ENCODE measurements at places on chromosomes 16 and 17. TPM values are rescaled to one million over a fixed set of nuclear protein-coding genes. Genes with fewer than 3 reads are reported as not detected.

- DNase-seq, result no peak
These were observed 17.0 kb upstream of the ANKFN1 start for GRCh38 chr17:56136301-56136700.

GRCh38 chr17:14813649-14814370 is 451.3 kb downstream of the PMP22 start:
- DNase-seq, result peak; percentile 71

- DNase-seq, result peak; percentile 40
These were observed 1.5 kb downstream of the TOB1 start for GRCh38 chr17:50864747-50865059.

DNA sequence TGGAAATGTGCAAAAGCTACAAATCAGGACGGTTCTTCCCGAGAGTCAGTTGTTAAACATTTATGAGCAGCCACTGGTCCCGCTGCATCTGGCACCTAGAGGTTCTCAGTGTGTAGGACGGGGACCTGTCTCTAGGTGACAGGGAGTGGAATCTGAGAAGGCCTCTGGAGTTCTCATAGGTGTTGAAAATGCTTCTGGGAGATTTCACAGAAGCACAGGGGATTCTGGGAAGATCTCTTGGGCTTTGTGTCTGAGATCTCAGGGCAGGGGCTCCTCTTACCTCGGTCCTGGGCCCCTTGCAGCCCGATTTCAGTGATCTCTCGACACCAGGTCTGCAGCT is 8.9 kb downstream of the ALOX15 start:
- DNase-seq, result no peak

GRCh38 chr16:65062736-65063583 is 58.9 kb downstream of the CDH11 start:
- DNase-seq, result no peak

DNA sequence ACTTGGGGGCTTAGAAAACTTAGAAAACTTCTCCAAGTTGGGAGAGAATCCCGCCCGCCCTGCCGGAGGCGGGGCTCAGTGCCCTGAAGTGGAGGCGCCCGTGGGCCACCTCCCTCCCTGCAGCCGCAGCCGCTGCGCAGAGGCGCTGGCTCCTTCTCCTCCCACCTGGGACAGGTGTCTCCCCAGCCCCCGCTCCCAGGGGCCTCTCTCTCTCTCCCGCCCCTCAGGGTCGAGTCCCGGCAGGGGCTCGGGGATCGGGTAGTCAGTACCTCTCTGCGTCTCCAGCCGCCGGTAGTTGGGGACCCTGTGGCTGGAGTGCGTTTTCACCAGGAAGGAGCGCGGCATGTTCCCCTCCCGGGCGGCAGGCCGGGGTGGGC is 257 bp downstream of the SNAI3 start:
- no peak for DNase-seq

DNA sequence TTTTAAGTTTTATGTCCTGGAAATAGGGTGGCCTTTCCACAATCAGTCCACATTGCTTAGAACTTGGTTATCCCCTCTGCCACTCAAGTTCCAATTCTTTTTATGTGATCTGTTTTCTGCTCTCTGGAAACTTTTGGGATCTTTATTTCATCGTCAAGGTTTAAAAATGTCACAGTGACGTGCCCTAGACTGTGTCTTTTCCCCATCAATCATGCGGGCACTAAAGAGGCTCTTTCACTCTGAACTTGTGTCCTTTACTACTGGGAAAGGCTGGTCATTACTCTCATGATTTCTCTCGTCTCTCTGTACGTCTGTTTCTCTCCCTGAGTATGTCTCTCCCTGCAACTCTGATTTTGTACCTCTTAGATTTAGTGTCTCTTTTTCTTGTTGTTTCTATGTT is 189.8 kb upstream of the AXIN2 start:
- no peak for DNase-seq

GRCh38 chr17:78905116-78905515 is 2.1 kb upstream of the CEP295NL start:
- DNase-seq, result no peak

GRCh38 chr17:47829870-47830269 is 1.5 kb downstream of the MRPL10 start:
- no peak for DNase-seq

DNA sequence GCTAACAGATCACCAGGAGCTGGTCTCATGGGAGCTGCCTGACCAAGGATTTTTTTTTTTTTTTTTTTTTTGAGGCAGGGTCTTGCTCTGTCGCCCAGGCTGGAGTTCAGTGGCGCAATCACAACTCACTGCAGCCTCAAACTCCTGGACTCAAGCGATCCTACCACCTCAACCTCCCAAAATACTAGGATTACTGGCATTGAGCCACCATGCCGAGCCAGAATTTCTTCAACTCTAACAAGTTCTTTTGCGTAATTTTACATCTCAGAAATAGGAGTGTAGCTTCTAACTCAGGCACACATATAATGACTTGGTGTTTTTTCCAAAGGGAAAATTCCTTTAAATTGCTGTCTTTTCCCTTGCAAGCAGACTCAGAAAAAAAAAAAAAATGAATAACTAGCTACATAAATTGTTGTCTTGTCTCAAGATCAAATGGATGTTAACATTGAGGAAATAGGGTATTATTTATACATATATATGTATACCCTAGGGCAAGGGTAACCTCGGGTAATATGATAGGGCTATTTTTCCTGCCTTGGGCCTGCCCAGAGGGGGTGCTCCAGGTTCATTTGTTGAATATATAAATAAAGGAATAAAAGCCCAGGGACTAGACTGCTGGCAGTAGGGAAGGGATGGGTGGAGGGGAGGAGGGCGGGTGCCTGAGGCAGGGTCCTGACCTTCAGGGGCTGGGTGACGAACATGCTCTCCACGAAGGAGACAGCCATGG is 42.8 kb upstream of the GCSH start:
- no peak for DNase-seq

DNA sequence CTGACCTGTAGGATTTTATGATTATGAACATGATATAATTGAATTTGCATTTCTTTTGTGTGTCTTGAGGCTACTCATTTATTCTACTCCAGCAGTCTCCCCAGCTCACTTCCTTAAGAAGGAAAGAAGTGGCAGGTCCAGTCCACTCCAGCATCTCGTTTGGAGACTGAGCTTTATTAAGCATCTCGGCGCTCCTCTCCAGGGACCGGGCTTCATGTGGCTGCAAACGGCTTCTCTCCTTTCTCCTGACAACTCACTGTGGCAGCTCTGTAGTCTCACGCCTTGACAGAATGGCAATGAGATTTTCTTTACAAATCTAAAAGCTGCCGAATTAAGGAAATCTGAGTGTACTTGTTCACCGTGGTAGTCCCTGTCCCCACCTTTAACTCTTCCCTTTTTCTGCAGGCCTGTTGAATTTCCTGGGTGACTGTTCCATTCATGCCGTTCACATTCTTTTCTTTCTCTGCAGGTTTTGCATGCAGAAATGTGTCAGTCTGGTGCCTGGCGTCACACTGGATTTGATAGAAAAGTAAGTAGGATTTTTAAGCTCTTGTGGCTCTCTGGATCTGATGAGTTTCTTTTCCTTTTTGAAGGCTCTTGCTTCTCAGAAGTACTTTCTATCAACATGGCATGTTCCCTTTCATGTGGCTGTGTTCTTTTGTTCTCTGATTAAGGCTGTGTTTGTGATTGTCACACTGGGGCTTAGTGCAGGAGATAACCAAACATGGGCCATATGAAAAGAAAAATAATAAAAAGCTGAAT is 200.5 kb upstream of the CHMP6 start:
- no peak for DNase-seq

GRCh38 chr16:27571433-27572326 is 21.7 kb downstream of the KATNIP start:
- peak; percentile 26 for DNase-seq

- no peak for DNase-seq
These were observed 17.1 kb downstream of the CDH1 start for GRCh38 chr16:68754084-68754792.

DNA sequence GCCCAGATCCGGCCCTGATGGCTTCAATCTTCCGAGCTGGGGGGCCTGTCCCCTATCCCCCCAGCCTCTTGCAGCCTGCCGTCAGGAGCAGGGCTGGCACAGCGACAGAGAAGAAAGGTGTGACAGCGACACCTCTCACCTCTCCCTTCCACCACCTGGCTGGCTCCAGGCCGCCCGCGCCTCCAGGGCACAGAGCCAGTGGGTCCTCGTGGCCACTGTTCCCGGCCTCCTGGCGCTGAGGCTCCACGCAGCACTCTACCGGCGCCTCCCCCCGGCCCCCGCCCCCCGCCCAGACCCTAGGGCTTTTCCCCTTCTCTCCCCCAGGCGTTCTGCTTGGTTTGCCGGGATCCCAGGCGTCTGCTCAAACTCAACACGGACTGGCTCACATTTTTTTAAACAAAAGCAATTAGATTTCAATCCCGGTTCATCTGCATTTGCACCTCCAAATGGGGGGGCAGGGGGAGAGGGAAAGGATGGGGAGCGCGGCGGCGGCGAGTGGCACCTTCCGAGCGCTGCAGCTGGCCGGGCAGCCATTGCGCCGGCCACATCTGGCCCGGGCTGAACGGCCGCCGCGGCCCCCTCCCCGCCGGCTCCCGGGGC is 12.8 kb upstream of the CBX8 start:
- DNase-seq, result peak; percentile 26

DNA sequence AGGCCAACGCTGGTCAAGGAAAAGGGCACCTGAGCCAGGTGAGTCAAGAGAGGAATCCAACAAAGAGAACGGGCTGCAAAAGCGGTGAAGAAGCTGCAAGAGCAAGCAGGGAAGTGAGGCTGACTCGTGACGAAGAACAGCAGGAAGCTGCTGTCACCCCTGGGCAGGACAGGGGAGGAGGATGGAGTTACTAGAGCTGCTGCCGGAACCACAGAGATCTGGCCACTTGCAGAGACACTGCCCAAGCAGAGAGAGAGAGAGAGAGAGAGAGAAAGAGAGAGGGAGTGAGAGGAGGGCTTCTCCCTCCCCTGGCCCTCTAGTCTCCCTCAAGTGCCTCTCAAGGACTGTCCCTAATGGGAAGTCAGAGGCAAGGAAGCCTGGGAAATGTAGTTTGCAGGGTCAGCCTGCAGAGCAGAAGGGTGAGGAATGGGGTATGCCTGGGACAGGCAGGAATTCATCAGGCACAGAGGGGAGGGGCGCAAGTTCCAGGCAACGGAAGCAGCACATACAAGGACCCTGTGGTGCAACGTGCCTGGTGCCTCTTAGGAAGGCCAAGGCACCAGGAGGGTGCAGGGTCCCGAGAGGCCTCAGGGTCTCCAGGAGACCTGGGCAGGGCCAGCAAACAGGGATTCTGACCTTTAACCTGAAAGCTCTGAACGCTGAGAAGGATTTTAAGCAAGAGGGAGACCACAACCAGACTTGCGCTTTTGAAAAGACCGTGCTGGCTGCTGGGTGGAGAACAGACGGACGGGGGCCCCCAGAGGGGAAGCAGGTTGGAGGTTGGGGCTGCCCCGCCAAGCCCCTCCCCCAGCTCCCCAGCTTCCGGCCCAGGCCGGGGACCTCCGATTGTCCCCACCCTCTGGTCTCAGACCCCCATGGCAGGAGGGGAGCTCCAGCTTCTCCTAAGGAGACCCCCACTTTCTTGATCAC is 45.8 kb upstream of the CIBAR2 start:
- peak; percentile 83 for DNase-seq

DNA sequence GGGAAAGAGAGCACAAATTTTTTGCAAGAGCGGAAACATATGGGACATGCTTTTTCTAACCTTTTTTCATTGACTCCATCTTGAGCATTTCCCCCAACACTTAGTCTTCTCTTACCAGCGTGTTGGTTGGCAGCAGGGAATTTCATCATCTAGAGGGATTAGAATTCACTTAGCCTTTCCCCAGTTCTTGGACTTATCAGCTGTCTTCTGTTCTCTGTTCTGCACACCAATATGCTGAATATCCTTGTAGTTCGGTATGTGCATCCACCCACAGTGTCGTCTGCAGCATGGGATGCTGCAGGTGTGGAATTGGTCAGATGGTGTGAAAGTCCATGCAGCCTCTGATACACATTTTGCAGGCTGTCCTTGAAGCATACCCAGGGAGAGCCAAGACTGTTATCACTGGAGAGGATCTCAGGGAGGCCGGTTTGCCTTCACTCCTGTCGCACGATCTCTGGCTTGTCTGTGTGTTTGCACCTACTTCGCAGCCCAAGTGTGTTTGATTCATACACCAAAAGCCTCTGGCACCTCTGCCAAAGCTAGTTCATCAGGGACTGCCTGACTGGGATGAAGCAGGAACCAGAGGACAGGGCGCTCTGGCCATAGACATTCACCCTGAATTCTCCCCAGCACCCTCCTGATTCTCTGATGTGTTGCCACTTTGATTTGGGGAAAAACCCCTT is 93.3 kb downstream of the SOCS1 start:
- no peak for DNase-seq

DNA sequence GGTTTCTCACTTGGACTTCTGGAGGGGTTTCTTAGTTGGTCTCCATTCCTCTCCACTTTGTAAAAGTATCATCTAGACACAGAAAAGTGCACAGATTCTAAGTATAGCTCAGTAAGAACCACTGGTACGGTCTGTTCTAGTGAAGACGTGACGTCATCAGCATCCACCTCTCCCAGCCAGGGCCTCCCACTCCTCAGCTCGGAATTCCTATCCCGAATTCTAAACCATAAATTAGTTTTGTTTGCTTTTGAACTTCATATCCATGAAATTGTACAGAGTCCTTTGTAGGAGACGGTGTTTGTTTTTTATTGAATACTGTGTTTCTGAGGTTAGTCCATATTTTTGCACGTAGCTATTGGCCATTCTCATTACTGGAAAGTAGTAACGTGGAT is 25.5 kb downstream of the FOXK2 start:
- DNase-seq, result no peak

GRCh38 chr17:58531661-58532554 is 17.5 kb upstream of the MTMR4 start:
- DNase-seq, result peak; percentile 90

DNA sequence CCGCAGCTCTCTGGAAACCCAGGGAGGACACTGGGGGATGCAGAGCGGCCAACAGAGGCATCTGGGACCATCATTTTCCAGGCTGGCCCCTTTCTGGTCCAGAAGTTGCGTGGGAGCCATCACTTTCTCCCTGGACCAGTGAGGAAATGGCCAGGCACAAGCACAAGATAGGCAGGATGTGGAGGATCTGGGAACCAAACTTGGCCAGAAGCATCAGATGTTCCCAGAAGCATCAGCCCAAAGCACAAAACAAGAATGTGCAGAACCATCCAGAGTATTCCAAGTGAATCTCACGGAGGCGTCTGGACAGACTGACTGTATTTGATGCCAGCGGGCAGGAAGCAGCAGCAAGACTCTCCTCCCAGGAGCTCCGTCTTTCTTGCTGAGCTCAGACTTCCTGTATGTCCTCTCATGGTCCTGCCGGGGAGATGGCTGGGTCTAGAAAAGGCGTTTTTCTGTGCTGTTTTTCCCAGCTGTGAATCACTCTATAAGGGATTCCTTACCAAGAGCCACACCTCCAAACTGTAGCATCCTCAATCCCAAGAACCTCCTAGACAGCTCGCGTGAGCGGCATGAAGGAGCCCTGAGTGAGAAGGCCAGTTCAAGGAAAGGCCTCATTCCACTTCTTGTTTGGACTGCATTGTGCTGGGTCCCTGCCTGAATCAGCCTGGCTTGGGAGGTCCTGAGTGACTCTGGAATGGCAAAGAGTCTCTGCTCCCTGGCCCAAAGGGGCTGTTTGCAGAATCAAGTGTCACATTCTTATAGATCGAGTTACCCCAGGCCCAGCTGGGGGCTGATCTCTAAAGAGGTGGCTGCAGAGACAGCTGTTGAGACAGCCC is 49.5 kb upstream of the MTSS2 start:
- DNase-seq, result peak; percentile 53

Gene GLIS2
- 1.3 TPM for total RNA-seq

Gene TMEM235
- 0.09 TPM for total RNA-seq

Gene KRTAP4-4
- not detected for total RNA-seq

Gene MT1G
- not detected for total RNA-seq

Gene CD300LB
- not detected for total RNA-seq

Gene PABPN1L
- not detected for total RNA-seq

Gene NACA2
- not detected for total RNA-seq

Gene AATK
- total RNA-seq, result 0.32 TPM

Gene TMEM88
- total RNA-seq, result 13.8 TPM

Gene ENPP7
- not detected for total RNA-seq
